Muscle of back (tissue), 13 donors: ENCODE measurements at places on chromosomes 7 and 10.

DNA sequence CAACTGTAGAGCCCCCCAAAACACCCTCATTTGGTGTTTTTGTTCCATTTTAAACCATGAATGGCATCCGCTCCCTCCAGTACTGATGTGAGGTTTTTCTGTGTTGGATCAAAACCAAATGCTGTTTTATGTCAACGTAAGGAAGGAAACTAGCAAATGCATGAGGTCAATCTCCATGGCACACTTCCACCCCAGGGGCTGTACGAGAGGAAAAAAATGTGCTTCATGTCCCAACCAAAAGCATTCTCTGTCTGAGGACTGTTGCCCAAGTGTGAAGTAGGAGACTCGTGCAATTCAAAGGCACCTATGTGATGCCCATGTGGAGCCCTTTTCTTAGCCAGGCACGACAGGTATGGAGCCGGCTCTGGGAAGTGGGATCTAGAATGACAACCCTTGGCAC is 180.3 kb upstream of the MKI67 start:
- no peak for DNase-seq

DNA sequence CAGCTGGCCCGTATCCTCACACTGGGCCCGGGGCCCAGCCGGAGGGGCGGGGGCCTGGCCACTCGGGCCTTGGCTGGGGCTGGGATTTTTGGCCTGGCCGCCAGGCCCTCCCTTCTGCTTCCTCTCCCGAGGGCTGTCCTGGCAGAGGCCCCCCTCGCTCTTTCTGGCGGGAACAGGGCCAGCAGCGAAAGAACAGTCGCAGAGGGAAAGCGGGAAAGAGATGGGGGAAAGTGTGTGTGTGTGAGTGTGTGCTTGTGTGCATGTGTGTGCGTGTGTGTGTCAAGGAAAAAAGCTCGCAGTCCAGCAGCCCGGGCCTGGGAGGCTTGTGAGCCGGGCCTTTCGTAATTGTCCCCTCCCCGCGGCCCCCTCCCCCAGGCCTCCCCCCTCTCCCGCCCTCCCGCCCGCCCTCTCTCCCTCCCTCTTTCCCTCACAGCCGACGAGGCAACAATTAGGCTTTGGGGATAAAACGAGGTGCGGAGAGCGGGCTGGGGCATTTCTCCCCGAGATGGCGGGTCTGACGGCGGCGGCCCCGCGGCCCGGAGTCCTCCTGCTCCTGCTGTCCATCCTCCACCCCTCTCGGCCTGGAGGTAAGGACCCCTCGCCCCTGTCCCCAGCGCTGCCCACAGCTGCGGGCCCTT is at the start of gene ELN:
ELN (plus strand) TSS at position 491 of the 638 bp plus-strand sequence; CDS start at position 506, 15 bp downstream.
- DNase-seq, result peak; percentile 96

DNA sequence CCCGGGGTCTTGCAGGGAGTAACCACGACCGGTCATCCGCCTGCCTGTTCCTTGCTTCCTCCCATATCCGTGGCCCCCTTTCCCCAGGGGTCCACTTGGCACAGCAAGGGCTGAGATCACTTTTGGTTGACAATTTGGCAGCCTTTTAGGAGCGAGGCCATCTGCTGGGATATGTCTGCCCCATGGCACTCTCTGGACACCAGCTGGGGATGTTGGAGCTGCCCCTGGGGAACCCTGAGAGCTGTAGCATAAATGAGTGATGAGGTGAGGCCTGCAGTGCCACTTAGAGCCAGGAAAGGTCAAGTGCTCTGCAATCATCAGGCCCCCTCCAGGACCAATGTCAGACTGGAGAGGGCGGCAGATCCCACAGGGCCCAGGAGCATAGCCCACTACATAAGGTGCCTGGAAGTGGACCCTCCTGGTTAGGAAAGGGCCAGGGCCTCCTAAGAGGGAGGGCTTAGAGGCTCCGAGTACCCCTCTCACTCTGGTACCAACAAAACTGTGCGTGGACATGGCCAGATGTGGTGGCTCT is 92.1 kb downstream of the HIP1 start:
- DNase-seq, result no peak

DNA sequence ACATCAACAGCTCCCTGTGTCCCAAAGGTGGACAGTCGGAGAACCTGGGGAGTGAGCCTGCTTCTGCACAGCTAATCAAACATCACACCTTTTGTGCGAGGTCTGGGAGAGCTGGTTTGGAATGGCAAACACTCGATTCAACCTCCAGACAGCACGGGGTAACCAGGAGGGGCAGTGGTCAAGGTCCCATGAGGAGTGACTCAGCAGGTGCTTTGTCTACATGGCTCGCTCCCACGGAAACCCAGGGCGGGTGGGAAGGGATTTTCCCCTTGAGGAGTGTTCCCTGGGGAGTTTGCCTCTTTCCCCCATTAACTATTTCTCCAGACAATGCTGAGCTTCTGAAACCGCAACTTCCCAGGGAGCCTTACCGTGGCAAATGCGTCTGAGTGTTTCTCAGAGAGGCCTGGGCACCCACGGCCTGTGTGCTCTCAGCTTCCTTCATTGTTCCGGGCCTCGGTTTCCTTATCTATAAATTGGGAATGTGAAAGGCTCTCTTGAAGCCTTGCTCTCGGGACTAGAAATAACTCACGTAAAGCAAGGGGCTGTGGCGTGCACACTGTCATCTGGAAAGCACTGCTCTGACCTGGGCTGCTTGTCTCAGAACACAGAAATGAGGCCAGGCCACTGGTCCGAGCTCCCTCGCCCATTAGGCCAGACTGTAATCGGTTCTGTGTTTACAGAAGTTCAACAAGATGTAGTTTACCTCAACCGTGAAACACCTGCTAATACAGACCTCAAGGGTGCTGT is 14.0 kb upstream of the GTPBP4 start:
- DNase-seq, result no peak

GRCh38 chr10:1650542-1651269 is 86.6 kb downstream of the ADARB2 start:
- no peak for DNase-seq

GRCh38 chr7:50268223-50268622 is 36.3 kb upstream of the IKZF1 start:
- no peak for DNase-seq
